RWPE2 (cell line): ENCODE measurements at places on chromosomes 6 and 20.

GRCh38 chr20:33821270-33821836, 10.2 kb downstream of the CHMP4B start:
- H3K36me3 ChIP-seq: peaks cover 18% of the 10 kb centered on the region
- no peak for DNase-seq
- H3K27ac ChIP-seq: no peak overlapping the region
- H3K4me1 ChIP-seq: no peaks in the 10 kb centered on the region
- no peak overlapping the region for H3K4me3 ChIP-seq
- H3K27me3 ChIP-seq: no peaks in the 10 kb centered on the region

- no peak overlapping the region for H3K27ac ChIP-seq
- no peak overlapping the region for H3K4me3 ChIP-seq
- H3K4me1 ChIP-seq: peaks cover 11% of the 10 kb centered on the region
- H3K27me3 ChIP-seq: no peaks in the 10 kb centered on the region
- no peaks in the 10 kb centered on the region for H3K36me3 ChIP-seq
Observed at GRCh38 chr6:81979767-81980166, 227.3 kb upstream of the TENT5A start.

GRCh38 chr20:10475225-10475624, 40.1 kb downstream of the SLX4IP start:
- H3K27ac ChIP-seq: no peak overlapping the region
- no peak overlapping the region for H3K4me3 ChIP-seq
- H3K27me3 ChIP-seq: no peaks in the 10 kb centered on the region
- H3K36me3 ChIP-seq: no peaks in the 10 kb centered on the region
- no peaks in the 10 kb centered on the region for H3K4me1 ChIP-seq

GRCh38 chr20:15806105-15806504, 767.1 kb downstream of the KIF16B start:
- H3K4me3 ChIP-seq: no peak overlapping the region
- H3K27ac ChIP-seq: no peak overlapping the region
- no peaks in the 10 kb centered on the region for H3K36me3 ChIP-seq

DNA sequence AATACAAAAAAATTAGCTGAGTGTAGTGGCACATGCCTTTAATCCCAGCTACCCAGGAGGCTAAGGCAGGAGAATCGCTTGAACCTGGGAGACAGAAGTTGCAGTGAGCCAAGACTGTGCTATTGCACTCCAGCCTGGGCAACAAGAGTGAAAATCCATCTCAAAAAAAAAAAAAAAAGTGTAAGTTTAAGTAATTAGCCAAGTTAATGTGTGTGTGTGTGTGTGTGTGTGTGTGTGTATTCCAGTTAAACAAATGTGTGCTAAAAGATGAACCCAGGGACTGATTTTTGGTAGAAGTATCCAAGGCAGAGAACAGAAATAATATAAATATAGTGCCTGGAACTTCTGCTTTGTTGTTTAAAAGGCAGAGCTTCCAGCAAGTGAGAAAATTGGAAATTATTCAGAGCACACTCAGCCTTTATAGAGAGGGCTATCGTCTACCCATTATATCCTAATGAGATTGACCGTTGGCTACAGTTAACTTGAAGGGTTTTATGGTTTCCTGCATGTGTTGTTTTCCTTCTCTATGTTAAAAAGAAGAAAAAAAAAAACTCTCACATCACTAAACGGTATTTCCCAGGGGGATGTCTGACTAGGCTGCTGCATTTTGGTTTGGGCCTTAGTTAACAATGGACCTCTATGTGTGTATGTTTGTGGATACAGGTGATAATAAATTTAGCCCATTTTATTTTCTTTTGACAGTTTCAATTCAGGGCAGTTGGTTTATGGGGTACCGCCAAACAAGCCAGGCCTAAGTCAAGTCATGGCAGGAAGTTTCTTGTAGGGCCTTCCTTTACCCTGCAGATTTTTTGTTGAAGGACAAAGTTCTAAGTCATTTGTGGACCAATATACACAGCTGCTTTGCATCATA, 9.8 kb downstream of the SOX4 start:
- H3K27me3 ChIP-seq: no peaks in the 10 kb centered on the region
- peaks cover 13% of the 10 kb centered on the region for H3K36me3 ChIP-seq
- DNase-seq: no peak
- H3K27ac ChIP-seq: no peak overlapping the region
- H3K4me1 ChIP-seq: peaks cover 13% of the 10 kb centered on the region
- H3K4me3 ChIP-seq: no peak overlapping the region

GRCh38 chr6:13473768-13474165, 13.6 kb downstream of the GFOD1 start:
- H3K4me3 ChIP-seq: no peak overlapping the region
- H3K27me3 ChIP-seq: no peaks in the 10 kb centered on the region
- no peak for DNase-seq
- peak overlapping the region; percentile 80 for H3K27ac ChIP-seq
- H3K36me3 ChIP-seq: 0 out of 2 replicates have a peak, but pooled peaks cover 6% of the 10 kb centered on the region

DNA sequence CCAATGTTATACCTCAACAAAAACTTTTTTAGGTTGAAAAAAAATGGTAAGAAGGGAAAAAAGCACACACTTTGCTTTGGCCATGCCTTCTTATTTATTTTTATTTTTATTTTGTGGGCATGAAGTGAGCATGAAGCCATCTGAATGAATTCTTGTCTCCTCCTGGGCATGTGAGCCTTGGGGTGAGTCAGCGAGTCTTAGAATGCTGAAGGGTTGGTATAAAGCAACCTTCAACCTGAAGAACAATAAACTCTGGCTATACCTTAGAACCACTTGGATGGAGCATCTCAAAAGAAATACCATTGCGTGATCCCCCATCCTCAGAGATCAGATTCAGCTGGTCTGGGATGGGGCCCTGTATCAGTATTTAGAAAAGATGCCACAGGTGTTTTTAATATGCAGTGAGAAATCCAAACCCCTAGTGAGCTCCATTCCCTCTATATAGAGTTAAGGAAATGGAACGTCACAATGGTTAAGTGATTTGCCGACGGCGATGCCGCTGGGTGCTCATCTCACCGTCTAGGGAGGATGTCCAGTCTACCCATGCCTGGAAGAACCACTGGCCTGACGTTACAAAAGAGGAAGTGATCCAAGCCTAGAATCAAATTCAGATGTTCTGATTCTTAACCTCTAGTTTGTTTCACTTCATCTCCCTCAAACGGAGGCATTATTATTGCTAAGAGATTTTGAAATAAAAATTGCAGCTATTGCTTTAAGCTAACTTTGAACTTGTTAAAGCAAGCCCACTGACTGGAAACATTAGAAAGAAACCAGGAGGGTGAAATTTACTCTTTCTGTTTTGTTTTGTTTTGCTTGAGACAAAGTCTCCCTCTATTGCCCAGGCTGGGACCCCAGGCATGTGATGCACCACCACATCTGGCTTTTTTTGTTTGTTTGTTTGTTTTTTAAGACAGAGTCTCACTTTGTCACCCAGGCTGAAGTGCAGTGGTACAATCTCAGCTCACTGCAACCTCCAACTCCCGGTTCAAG, 67.1 kb downstream of the EDN1 start:
- H3K27me3 ChIP-seq: no peaks in the 10 kb centered on the region
- peaks cover 25% of the 10 kb centered on the region for H3K4me1 ChIP-seq

GRCh38 chr20:48879612-48880245, 41.8 kb upstream of the ARFGEF2 start:
- H3K27ac ChIP-seq: no peak overlapping the region
- peak; percentile 60 for DNase-seq
- no peak overlapping the region for H3K4me3 ChIP-seq

- H3K27me3 ChIP-seq: no peaks in the 10 kb centered on the region
- no peak for DNase-seq
- peak overlapping the region; percentile 22 for H3K4me3 ChIP-seq
- H3K36me3 ChIP-seq: peaks cover 91% of the 10 kb centered on the region
- peaks cover 81% of the 10 kb centered on the region for H3K4me1 ChIP-seq
Observed at GRCh38 chr6:106525107-106525881, 104.0 kb downstream of the RTN4IP1 start.

- H3K27ac ChIP-seq: no peak overlapping the region
- H3K27me3 ChIP-seq: no peaks in the 10 kb centered on the region
- no peaks in the 10 kb centered on the region for H3K4me1 ChIP-seq
- H3K4me3 ChIP-seq: no peak overlapping the region
- DNase-seq: no peak
Observed at GRCh38 chr6:111176038-111176759, 88.9 kb downstream of the SLC16A10 start.

GRCh38 chr6:95581073-95581472, 3.7 kb downstream of the MANEA start:
- H3K4me3 ChIP-seq: no peak overlapping the region
- H3K36me3 ChIP-seq: peaks cover 6% of the 10 kb centered on the region
- no peaks in the 10 kb centered on the region for H3K4me1 ChIP-seq
- H3K27me3 ChIP-seq: no peaks in the 10 kb centered on the region
- no peak overlapping the region for H3K27ac ChIP-seq
- DNase-seq: no peak

DNA sequence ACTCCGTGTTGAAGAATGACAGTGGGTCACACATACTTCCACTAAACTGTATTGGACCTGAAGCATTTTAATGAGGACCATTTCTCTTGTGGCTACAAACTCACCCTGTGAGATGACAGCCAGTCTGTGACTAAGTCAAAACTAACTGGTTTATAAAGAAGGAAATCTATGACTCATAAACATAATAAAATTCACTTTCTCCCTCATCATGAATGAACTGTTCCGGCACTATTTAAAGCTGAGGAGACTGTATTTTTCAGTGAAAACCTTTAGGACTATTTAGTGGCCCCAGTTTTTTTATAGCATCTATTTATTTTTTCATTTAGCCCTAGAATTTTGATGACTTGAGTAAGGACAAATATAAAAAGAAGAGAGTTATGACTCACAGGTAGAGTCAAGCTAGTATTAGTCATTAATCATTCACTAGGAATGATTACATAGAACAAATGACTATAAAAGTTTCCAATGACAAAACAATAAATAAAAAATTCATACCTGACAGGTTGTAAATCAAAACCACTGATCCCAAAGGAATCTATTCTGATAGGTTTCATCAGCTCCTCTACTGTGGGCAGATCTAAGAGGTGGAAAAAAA, 34.2 kb downstream of the CEP162 start:
- peaks cover 16% of the 10 kb centered on the region for H3K36me3 ChIP-seq
- no peaks in the 10 kb centered on the region for H3K27me3 ChIP-seq
- H3K27ac ChIP-seq: peak overlapping the region; percentile 50
- H3K4me3 ChIP-seq: no peak overlapping the region
- peaks cover 15% of the 10 kb centered on the region for H3K4me1 ChIP-seq

DNA sequence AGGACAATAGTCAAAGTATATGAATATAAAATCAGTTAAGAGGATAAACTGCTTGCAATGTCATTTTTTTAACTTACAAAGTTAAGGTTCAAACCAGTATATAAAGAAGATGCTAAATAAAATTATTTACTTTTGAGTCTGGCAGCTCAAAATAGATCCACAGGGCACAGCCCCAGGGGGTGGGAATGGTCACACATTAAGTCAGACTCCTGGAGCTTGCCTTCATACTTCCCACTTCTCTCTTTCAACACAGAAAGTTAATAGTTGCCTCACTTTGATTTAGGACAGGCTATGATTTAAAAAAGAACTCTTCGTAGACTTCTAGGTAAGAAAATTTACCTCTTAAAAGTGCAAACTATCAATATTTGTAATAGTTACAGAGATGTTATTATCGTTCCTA, 158.3 kb upstream of the RUNX2 start:
- no peaks in the 10 kb centered on the region for H3K36me3 ChIP-seq
- H3K27ac ChIP-seq: no peak overlapping the region
- no peak for DNase-seq
- H3K27me3 ChIP-seq: no peaks in the 10 kb centered on the region

DNA sequence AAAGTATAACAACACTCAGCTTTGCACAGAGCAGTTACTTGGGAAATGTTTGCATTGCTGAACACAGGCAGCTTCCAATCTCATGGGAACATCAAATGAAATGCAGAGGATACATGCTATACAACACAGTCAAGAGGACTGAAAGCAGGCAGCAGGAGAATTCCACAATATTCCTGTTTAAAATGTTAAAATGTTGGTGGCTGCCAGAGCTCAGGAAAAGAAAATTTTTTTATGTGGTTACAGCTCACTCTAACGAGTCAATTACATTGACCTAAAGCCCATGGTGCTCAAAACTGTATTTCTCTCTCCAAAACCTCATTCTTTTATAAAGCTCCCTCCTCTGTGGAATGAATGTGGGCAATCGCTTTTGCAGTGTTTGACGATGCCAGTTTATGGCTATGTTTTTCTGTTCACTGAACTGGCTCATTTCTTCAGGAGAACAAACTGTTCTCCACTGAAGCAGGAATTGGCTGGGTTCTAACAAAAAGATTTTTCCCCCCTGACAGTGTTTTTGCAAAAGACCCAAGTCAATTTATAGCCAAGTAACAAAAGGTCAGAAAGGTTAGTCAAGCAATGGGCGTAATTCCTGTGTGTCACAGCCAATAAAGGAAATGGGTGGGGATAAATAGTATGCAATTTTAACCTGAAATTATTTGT, 69.0 kb downstream of the ZHX3 start:
- H3K27ac ChIP-seq: peak overlapping the region; percentile 99
- no peak for DNase-seq
- H3K4me1 ChIP-seq: peaks cover 59% of the 10 kb centered on the region

- peak overlapping the region; percentile 73 for H3K27ac ChIP-seq
- H3K4me1 ChIP-seq: no peaks in the 10 kb centered on the region
- DNase-seq: no peak
- no peaks in the 10 kb centered on the region for H3K27me3 ChIP-seq
- peaks cover 5% of the 10 kb centered on the region; the same call in 1 of the 2 replicates for H3K36me3 ChIP-seq
Observed at GRCh38 chr6:35296931-35297600, 552 bp upstream of the DEF6 start.

- H3K36me3 ChIP-seq: no peaks in the 10 kb centered on the region
- no peaks in the 10 kb centered on the region for H3K4me1 ChIP-seq
- H3K27ac ChIP-seq: no peak overlapping the region
- H3K4me3 ChIP-seq: no peak overlapping the region
- H3K27me3 ChIP-seq: no peaks in the 10 kb centered on the region
Observed at GRCh38 chr6:146881228-146882181, 282.7 kb downstream of the ADGB start.

DNA sequence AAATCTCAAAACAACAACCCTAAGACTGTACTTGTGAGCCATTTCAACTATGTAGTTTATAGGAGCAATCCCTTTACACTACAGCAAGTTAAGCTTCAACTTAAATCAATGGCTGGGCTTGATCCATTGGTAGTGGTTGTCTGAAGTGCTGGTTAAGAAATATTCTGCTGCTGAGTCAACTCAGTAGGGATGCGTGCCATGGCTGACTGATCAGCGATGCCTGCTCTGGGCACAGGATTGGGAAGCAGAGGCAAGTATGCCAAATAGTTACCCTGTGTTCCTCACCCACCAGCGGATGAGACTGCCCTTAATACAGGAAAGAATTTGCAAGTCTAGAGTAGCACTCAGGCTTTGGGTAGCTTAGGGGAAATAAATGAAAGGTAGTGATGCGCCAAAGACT, 41.5 kb downstream of the GCM1 start:
- no peaks in the 10 kb centered on the region for H3K36me3 ChIP-seq
- DNase-seq: no peak
- no peak overlapping the region for H3K4me3 ChIP-seq
- H3K4me1 ChIP-seq: peaks cover 7% of the 10 kb centered on the region

GRCh38 chr6:22954749-22955385, 385.5 kb downstream of the HDGFL1 start:
- peak overlapping the region; percentile 22 for H3K4me3 ChIP-seq
- H3K36me3 ChIP-seq: no peaks in the 10 kb centered on the region
- H3K27ac ChIP-seq: no peak overlapping the region
- H3K4me1 ChIP-seq: peaks cover 7% of the 10 kb centered on the region
- no peak for DNase-seq
